ENCODE measurements at places on chromosomes 2 and 18.
A peak's percentile ranks its signal among the peaks of the same experiment; 100 is the strongest.

GRCh38 chr2:130911482-130911881 lies 74.8 kb downstream of the ARHGEF4 start:
- DNase-seq, result no peak

GRCh38 chr2:17717666-17718065 lies 35.9 kb downstream of the SMC6 start:
- DNase-seq, result no peak

DNA sequence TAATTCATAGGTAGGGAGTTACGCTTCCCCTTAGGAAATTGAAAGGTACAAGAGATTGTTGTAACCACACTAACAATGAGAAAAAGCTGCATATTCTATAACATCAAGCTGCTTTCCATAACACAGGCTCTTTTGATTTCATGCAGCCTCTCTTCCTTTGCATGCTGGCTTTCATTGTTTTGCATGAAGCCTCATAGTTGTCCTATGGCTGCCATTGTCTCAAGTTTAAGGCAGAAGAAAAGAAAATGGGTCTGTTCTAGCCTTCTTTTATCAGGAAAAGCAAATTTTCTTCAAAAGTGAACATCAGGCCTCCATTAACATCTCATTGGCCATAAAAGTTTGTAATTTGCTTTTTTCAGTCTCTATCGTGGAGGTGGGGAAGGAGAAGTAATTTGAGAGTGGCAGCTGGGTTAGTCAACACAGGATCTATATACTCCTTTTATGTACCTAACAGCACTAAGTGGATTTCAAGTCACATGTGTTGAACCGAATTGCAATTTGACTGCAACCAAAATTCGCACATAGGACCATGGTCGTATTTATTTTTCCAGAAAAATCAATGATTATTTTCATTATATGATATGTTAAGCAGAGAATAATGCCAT lies 248.5 kb upstream of the RND3 start:
- DNase-seq, result no peak

- DNase-seq, result no peak
These were observed 86.5 kb downstream of the VSNL1 start for GRCh38 chr2:17626986-17627385.

- no peak for DNase-seq
These were observed 206.8 kb upstream of the FBXO11 start for GRCh38 chr2:48112911-48113680.

- DNase-seq, result peak; percentile 56
These were observed 44.4 kb downstream of the PTPN2 start for GRCh38 chr18:12839526-12840196.

GRCh38 chr2:194363295-194363694 lies 1293.7 kb upstream of the SLC39A10 start:
- no peak for DNase-seq

GRCh38 chr2:140275427-140275826 lies 1495.2 kb upstream of the NXPH2 start:
- DNase-seq, result no peak

DNA sequence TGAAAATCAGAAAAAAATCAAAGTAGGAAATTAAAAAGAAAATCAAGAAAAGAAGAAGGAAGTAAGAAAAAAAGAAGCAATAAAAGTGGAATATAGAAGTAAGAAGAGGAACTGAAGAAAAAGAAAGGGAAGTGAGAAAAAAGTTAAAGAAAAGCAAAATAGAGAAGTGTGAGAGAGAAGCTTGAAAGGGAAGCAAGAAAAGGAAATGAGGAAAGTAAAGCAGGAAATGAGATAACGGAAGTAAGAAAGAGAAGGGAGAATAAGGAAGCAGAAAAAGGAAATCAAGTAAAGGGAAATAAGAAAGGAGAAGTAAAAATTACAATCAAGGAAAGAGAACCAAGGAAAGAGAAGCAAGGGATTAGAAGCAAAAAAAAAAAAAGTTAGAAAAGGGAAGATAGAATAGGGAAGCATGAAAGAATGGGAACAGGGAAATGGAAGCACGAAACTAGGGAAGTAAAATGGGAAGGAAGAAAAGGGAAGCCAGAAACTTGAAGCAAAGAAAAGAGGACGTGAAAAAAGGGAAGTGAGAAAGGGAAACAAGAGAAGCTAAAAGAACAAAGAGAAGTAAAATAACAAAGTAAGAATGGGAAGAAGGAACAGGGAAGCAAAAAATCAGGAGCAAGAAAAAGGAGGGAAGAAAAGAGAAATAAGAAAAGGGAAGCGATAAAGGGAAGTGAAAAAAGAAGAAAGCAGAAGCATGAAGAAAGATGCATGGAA lies 243.3 kb upstream of the NCKAP5 start:
- no peak for DNase-seq

- DNase-seq, result no peak
These were observed 137.3 kb downstream of the DTNA start for GRCh38 chr18:34847408-34847807.

DNA sequence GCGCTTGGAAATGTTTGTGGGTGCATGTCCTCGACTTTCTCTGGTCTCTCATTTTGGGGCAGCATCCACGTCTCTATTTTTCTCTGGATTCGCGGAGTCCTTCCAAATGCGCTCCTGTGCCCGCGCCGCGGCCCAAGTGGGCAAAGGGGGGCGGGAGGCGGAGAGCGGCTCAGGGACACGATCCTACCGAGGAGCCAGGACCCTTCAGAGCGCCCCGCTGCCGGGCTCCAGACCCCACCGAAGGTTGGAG lies 990 bp downstream of the EPAS1 start:
- DNase-seq, result no peak

- no peak for DNase-seq
These were observed 337.0 kb downstream of the MBD2 start for GRCh38 chr18:53887447-53887846.

- no peak for DNase-seq
These were observed 32.5 kb downstream of the DARS1 start for GRCh38 chr2:135952891-135953290.

GRCh38 chr18:59376351-59376935 lies 17.4 kb upstream of the LMAN1 start:
- DNase-seq, result no peak

All from stimulated activated CD8-positive, alpha-beta memory T cell treated with anti-CD3 and anti-CD28 coated beads, Interleukin-4, amount 100 ng/mL, for 48 hours (primary cell).